NCI-H526 (cell line): ENCODE measurements at places on chromosomes 11 and 22.

DNA sequence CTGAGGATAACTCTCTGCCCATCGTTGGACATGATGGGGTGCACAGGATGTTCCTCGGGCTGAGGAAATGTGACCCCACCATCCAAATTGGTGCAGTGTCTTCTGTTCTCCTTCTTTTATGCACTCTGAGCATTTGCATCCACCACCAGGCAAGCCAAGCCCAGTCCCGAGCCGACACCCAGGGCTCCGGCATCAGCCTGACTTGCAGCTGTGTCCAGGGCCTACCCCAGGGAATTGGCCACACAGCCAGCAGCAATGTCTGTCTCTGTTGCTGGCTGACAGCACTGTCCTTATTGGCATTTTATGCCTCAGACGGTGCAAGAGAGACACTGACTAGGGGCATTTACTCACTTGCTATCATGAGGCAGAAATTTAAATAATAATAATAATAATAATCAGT is 25.4 kb upstream of the CPT1A start:
- DNase-seq, result peak; percentile 74

GRCh38 chr22:33130473-33130872 is 72.3 kb upstream of the SYN3 start:
- DNase-seq, result no peak

- DNase-seq, result no peak
These were observed 691.6 kb downstream of the NTM start for GRCh38 chr11:132062031-132062430.

- no peak for DNase-seq
These were observed 32.7 kb downstream of the RIBC2 start for GRCh38 chr22:45446216-45446615.

DNA sequence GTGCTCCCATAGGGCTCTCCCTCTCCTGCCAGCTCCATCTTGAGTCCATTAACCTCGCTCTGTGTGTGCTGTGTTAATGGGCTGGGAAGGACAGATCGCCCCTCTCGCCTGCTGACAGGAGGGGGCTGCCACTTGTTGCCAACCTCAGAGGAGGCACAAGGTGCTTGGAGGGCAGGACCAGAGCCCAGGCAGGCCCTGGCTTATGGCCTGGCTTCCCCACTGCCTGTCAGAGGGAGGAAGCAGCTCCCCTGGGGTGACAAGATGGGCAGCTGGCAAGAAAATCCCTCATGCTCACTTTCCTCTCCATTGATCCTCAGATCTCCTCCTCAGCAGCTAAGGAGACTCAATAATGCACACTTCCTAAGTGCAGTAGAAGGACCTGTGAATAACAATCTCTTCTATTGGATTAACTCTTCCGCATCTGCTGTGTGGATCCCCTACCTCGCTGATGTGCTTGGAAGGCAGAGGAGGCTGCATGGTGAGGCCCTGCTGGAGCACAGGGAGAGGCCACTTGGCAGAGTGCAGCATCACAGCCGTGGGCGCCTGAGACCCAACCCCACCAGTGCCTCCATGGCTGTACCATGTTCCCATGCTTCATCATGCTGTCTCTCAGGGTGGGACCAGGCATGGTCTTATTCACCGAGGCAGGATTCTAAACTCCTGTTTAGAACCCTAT is 70.3 kb downstream of the TRIM29 start:
- DNase-seq, result no peak

DNA sequence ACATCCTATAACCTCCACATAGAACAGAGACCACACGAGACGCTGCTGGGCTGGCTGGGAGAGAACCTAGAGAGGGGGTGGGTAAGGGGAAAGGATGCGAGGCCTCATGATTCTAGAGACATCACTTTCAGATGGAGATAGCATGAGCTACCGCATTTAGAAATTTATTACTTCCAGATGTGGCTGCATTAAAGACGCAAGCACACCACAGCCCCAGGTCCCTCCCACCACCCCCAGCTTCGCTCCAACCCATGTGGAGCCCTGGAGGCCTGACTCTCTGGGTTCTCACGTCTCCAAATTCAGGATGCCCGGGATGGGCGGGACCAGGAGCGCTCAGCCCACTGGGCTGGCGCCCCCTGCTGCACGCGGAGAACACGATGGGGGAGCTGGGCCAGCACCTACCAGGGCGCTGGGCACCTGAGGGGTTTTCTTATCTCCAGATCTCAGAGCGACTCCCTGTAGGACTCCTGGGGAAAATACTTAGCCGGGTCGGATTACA is 13.6 kb downstream of the MRPL21 start:
- DNase-seq, result no peak

GRCh38 chr11:68315171-68315920 is 3.0 kb downstream of the LRP5 start:
- DNase-seq, result peak; percentile 73

- DNase-seq, result no peak
These were observed 189.4 kb downstream of the CEP164 start for GRCh38 chr11:117517097-117517496.

DNA sequence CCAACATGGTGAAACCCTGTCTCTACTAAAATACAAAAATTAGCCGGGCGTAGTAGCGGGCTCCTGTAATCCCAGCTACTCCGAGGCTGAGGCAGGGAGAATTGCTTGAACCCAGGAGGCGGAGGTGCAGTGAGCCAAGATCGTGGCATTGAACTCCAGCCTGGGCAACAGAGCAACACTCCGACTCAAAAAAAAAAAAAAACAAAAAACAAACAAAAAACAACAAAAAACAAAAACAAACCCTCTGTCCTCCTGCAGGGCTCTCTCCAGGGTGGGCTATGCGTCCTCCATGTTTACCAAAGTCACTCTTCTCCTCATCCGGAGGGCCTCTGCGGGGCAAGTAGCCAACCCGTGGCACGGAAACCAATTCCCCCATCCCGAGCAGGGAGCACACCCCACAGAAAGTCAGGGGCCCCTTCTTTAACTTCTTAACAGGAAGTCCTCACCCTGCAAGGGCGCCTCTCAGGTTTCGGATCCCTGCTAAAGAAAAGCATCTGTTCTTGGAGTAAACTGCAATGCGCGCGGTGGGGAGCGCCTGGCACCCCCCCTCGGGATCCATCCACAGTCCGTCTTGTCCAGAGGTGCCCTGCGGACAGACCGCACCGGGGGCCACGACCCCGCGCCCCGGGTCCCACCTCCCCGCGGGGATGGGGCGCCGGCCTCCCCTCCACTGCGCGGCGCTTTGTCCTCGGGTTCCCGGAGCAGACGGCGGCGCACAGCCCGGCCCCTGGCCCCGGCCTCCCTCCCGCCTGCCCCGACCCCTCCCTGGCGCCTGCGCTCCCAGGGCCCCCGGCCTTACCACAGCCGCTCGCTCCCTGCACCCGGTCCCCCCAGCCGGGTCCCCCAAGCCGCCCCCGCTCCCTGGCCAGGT is 712 bp downstream of the CERK start:
- no peak for DNase-seq

- no peak for DNase-seq
These were observed 623.6 kb downstream of the BRD1 start for GRCh38 chr22:49203859-49204598.
